GM12892 (cell line): ENCODE measurements at places on chromosomes 3 and 15.

DNA sequence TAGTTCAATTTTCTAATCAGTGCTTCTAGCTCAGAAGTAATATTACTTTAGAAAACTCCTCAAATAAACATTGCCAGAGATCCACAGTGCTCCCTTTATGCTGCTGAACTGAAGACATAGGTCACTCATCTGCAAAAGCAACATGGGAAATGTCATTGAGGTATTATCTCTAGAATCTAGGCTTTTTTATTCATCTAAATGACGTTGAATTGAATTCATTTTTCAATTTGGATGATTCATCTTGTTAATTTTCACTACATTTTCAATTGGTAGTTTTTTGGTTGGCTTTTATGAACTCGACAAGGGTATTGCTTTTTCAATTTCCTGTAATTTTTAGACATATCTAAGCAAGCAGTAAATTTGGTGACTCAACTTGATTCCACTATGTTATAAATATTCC, 275.4 kb downstream of the NFKBIZ start:
- no peak for DNase-seq

DNA sequence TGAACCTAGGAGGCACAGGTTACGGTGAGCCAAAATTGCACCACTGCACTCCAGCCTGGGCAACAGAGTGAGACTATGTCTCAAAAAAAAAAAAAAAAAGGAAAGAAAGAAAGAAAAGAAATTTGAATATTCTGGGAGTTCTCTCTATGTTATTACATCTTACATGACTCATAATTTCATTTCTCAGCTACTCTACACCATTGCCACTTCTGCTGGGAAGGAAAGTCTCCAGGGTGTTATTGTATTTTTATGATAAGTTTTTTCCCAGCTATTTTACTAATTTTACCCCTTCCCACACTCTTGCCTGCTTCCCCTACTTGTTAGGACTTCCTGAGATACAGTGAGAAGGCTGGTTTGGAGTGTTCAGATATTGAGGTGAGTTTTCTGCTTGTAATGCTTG, 69.7 kb upstream of the UMPS start:
- no peak for DNase-seq

DNA sequence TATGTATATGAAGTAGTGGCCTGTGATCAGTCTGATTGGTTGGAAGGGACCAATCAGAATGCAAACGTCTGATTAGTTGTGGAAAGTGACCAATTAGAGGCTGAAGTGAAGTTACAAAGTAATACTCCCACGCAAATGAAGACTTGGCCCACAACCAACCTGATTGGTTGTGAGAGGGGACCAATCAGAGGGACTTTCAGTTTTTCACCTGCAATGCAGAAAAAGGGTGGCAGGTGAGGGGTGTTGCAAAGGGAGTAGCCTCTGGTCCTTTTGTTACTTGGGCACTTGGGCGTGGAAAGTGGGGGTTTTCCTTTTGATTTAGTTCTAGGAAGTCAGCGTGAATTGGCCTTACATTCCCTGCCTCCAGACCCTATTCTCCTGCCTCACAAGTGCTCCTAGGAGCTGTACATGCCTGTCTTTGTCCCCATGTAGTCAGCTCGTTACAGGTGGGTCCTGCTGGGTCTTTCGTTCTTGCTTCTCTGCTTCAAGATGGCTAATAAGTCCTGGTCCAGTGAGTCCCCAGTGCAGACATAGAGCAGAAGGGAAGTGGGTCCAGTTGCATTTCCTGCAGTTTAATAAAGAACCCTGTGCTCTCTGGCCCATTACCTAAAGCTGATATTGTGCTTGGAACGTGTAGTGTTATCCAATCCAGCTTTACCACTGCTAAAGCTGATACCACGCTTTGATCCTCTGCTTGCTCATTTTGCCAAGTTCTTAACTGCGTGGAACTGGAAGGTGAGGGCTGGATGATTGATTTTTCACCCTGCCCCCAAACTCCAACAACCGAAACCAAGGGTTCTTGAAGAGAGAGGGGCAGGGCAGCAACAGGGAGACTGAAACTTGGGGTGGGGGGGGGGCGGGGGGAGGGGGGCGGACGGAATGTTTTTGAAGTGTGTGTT, 46.0 kb upstream of the CD47 start:
- no peak for DNase-seq

DNA sequence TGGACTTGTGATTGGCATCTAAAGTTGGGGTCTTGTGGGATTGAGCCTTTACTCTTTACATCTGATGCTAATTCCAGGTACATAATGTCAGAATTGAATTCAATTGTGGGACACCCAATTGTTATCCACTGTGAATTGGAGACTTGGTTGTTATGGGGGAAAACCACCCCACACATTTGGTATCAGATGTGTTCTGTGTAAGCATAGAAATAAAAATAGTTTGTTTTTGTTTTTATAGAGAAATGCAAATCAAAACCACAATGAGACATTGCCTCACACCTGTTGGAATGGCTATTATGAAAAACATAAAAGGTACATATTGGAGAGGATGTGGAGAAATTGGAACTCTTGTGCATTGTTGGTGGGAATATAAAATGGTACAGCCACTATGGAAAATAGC, 58.5 kb downstream of the CPA3 start:
- DNase-seq: no peak

DNA sequence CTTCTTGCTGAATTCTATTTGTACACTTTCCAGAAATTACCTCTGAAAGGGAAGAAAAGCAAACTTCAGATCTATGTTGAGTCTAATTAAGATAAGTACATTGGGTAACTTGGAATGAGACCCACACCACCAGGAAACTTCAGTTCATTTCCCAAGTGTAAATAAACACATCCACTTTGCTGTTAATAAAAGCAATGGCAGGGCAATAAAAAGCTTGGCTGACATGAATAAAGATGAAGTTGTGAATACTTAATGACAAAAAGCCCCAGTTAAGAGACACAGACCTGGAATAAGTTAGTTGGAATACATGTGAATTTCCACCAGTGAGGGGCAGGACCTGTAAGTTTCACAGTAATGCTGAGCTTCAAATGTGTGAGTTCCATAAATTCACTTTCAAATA, 83.3 kb downstream of the MEX3B start:
- no peak for DNase-seq

DNA sequence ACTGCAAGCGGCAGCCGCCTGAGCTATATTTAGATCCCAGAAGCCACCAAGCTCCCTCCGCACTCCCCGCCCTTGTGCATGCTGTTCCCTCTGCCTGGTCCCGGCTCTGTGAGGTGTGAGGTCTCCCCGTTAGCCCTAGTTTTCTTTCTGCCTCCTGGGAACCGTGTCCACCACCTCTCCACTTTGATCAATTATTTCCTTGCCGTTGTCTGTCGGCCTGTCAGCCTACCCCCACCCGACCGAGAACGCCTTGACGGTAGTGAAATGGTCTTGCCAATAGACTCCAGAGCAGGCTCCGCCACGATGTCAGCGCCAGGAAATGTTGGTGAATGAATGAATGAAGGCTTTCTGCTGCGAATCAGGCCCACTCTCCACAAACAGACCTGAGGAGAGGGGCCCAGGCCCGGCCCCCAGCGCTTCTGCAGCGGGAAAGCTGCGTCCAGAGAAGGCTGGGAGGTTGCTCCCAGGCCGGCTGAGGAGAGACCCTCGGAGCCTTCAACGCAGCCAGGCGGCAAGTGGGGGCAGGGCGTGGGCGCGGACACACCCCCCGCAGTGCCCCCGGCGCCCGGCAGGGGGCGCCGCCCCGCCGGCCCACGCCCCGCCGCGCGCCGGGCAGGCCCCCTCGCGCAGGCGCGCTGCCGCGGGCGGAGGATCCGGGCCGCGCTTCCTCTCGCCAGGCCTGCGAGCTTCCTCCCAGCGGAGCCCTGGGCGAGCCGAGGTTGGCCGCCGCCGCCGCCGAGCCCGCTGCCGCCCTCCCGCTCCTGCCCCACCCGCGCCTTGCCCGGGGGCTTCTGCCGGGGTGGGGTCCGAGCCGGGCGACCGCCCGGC, at the start of gene CSK:
Gene CSK (plus strand): TSS at position 650 of the 828 bp plus-strand sequence. CDS start 16,218 bp downstream, outside the sequence.
- DNase-seq: peak; percentile 78

- no peak for DNase-seq
Measured at GRCh38 chr15:66180531-66181097, 72.9 kb downstream of the MEGF11 start.

GRCh38 chr15:62492900-62493299, 327.8 kb upstream of the C2CD4B start:
- no peak for DNase-seq

GRCh38 chr15:33677238-33677830, 291.0 kb upstream of the CHRM5 start:
- DNase-seq: no peak

GRCh38 chr3:49807431-49808114, 4.5 kb downstream of the INKA1 start:
- DNase-seq: no peak

DNA sequence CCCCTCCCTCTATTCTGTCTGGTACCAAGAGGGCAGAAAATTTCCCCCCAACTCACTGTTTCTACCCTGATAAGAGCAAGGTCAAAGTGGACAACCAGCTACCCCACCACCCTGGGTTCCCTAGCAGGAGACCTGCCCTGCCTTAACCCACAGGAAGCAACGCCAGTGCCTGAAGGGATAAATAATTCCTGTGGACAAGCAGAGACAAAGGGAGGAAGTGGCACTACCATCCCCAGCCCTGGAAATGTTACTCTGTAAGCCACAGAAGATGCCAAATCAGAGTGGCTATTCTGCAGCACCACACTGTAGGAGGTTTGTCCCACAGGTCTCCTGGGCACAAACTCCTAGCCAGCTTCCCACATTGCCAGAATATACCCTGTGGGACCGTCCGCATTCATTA, 80.1 kb downstream of the DNAH12 start:
- DNase-seq: no peak
